Pancreas (tissue), 10 donors: ENCODE measurements at places on chromosomes 16 and 17. TPM values are rescaled to one million over a fixed set of nuclear protein-coding genes. Genes with fewer than 3 reads are reported as not detected.

Gene CHRNB1
- 7.5 TPM for total RNA-seq

Gene YBX2
- 0.28 TPM for total RNA-seq

- H3K36me3 ChIP-seq: no peaks in the 10 kb centered on the region
- DNase-seq: no peak
- no peak overlapping the region for H3K4me3 ChIP-seq
- peaks cover 53% of the 10 kb centered on the region for H3K4me1 ChIP-seq
- no peak overlapping the region for H3K27ac ChIP-seq
- no peaks in the 10 kb centered on the region for H3K27me3 ChIP-seq
These were observed 6.2 kb upstream of the GSE1 start for GRCh38 chr16:85606904-85607303.

DNA sequence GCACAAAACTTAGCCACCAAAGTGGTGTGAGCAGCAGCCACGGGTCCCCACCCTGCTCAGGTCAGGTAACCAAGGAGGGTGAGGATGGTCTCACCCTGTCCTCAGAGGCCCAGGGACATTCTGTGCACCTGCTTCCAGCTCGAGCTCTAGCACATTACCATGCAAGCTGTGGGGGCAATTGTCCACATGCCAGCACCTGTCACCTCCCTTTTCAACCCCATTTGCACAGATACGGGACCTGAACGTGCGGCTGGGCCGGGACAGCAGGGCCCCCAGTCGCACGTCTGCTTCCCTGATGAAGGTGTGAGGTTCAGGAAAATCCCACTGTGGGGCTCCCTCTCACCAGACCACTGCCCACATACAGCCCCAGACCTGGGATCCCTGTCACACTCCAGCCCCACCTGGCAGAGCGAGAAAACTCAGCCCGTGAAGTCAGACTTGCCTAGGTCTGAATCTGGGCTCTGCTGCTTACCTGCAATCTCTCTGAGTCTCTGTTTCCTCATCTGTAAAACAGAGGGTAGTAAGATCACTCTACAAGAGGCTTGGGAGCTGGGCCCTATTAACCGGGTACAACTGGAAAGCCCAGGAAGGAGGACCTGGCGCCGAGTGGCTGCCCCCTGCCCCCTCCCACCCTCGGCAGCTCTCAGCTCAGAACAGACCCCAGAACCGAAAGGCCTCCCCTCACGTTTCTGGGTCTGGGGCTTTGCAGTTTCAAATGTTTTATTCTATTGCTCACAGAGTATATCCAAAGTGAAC is 7.9 kb downstream of the WFIKKN2 start:
- H3K4me1 ChIP-seq: no peaks in the 10 kb centered on the region
- no peaks in the 10 kb centered on the region for H3K27me3 ChIP-seq
- no peaks in the 10 kb centered on the region for H3K36me3 ChIP-seq
- DNase-seq: no peak
